NCI-H1930 (cell line): ENCODE measurements at places on chromosomes 5 and 9.

DNA sequence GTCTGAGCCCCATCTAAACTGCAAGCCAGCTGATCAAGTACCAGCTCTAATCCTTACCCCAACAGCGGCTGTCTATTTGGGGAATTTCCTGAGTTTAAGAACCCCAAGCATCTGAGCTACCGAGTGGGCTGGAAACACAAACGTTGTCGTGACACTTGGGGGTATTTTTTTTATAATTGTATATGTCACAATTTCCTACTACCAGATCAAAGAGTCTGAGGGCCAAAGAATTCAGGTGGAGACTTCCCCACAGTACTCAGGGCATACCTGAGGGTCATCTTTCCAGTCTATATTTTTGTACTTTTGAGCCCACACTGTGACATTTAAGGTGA, 42.8 kb downstream of the PTTG1 start:
- no peak for DNase-seq

DNA sequence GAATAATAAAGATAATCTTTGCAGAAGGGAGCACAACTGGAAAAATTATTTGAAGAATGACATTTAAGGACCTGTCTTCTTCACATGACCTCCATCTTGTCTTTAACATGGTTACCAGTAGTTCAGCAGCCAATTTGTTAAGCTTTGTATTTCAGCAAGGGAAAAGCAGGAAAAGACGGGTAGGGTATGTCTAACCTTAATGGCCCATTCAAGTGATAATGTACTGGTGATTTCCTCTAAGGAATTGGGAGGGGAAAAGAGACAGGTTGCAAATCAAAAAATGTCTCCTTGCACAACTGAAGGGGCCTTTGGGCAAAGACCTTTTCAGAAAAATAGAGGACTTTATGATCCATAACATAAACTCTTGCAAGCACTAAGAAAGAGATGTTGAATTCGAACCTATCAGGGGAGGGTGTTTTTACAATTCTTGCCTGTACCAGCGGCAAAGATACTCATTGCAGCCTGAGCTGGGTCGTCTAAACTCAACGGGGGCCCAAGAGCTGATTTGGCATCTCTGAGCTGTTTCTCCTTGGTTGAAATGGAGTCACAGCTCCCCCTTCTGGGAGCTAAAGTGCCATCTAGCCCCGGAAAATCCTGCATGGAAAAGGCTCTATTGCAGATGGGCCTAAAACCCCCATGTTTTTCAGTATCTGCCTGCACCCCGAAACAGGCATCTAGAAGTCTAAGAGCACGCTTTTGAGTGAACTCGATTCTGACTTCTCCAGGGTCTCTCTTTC, 3.8 kb downstream of the BRINP1 start:
- DNase-seq, result peak; percentile 42

- no peak for DNase-seq
These were observed 13.8 kb downstream of the WHRN start for GRCh38 chr9:114491430-114492003.

GRCh38 chr5:172335721-172336120, 52.2 kb upstream of the UBTD2 start:
- no peak for DNase-seq

DNA sequence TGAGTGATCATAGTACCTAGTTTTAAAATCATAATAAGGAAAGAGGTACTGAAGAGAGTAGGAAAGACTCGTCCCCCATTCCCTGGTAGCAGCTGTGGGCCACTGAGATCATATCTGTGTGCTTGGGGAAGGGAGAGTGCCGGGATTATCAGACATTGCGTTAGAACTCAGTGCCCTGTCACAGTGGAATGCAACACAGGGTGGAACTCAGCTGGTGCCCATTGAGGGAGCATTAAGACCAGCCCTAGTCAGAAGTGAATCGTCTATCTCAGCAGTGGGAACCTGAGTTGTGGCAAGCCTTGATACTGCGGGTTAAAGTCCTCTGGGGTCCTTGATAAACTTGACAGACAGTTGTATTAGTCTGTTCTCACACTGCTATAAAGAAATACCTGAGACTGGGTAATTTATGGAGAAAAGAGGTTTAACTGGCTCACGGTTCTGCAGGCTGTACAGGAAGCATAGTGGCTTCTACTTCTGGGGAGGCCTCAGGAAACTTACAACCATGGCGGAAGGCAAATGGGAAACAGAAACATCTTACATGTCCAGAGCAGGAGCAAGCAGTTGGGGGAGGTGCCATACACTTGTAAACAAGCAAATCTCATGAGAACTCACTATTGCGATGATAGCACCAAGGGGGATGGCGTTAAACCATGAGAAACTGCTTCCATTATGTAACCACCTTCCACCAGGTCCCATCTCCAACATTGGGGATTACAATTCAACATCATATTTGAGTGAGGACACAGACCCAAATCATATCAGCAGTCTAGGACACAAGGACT, 33.1 kb downstream of the NDUFAF2 start:
- no peak for DNase-seq

DNA sequence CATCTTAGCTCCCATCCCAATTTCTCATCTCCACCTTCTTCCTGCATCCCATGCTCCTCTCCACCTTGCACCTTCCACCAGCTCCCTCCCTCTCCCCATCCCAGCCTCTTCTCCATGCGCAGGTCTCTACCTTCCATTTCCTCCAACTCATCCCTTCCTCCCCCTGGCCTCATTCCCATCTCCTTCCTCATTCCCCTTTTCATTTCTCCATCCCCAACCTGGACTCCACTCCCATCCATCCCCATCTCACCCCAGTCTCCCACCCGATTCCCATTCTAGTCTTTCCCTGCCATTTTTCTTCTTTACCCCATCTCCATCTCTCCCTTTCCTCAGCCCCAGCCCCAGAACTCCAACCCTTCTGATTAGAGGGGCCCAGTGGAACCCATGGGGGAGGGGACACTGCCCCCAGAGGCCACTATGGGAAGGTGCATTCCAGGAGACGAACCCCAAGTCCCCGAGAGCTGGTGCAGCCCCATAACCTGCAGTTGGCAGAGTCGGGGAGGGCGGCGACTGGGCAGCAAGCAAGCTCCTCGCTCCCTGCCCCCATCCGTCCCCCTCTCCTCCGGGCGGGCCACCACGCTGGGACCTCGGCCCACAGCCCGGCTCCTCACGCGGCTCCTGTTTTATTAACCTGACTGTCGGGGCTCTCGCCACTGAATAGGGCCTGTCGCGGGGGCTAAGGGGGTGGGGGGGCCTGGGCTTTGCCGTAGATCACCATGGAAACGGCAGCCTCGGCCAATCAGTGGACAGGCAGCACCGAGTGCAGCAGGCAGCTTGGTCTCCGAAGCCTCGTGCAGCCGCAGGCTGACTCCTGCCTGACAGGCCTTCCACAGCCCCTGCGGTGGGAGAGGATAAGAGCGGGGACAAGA, 66.7 kb downstream of the PCDH1 start:
- peak; percentile 39 for DNase-seq

DNA sequence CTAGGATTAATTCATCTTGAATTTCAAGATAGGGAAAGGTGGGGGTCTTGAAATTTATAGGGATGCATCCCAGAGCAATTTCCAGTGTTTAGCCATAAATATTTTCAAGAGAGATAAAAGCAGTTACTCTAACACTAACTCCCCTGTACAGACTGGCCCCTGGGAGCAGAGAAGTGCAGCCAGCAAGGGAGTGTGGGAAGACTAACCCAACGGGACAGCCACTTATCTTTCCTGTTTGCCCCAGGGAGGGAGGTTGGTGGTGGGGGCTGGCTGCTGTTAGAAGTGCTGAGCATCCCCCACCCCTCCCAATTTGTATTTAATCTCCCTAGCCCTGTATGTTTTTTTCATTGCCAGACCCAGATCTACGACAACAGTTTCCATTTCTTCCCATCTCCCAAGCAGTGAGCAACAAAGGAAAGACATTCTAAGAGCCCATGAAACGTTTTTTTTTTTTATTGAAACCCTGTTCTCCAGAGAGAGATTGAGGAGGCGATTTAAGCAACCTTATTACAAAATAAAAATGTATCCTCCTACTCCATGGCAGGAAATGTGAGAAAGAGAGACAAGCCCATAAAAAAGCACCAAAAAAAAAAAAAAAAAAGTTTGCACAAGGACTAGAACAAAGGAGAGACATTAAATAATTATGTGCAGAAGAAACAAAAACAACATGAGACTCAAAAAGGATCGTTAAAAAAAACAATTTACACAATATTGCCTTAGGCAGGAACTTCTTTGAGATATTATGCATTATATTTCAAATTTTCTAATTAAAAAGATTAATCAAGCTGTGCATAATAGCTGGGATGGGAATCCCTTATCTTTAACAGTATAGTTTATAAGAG, 343.4 kb downstream of the ARHGEF28 start:
- no peak for DNase-seq

- no peak for DNase-seq
These were observed 93.6 kb downstream of the MCTP1 start for GRCh38 chr5:95191330-95191729.

DNA sequence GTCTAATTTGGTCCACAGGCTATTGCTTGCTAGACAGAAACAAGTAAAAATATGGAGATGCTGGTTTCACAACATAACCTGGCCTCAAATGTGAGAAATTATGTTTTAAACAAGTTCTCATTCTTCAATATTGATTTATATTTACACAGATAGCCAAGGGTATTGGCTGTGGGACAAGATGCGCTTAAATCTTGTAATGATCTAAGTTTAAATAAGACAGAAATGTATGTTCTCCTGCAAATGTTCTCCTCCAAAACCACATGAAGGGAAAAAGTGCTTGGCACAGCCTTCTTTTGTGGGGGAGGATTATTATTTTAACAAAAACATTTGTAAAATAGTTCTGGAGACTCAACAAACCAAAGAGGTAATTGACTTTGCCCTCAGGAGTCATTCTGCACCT, 356.0 kb downstream of the DMAC1 start:
- DNase-seq, result no peak

- no peak for DNase-seq
These were observed 35.6 kb downstream of the WWC1 start for GRCh38 chr5:168327019-168327421.

DNA sequence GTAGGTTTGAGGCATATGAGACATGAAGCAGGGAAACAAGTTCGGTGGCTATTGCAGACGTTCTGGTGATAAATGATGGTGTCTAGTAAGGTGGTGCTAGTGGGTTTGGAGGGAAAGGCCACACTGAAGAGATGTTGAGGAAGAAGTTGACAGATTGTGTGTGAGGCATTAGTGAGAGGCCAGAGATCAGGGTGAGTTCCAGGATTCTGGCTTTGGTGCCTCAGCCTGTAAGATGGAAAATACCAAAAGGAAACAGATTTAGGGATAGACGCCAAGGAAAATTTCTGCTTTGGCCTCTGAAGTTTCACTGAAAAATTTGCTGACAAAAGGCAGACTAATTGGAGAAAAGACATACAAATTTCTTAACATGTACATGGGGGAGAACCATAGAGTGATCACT, 6.4 kb upstream of the PAIP1 start:
- DNase-seq, result no peak

DNA sequence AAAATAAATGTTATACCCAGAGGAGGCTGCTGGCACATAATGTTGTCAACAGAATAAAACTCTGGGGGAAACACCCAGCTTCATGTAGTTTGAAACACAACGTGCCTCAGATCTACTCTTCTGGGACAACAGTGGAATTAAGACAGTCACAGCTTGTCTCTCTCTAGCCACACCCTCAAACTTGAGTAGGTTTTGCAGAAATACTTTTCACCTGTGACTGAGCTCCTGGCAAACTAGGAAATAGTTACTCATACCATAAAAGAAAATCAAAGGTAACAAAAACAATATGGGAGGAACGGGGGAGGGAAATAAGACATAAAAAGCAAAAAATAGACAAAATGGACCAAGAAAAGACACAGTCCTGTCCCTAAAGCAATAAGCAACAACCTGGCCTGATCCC, 14.4 kb downstream of the ELAVL2 start:
- no peak for DNase-seq

- DNase-seq, result no peak
These were observed 9.5 kb downstream of the SPACA9 start for GRCh38 chr9:132888151-132888550.

GRCh38 chr5:85814596-85814995, 803.1 kb upstream of the COX7C start:
- no peak for DNase-seq

GRCh38 chr5:157076558-157076957, 17.6 kb upstream of the HAVCR1 start:
- no peak for DNase-seq

DNA sequence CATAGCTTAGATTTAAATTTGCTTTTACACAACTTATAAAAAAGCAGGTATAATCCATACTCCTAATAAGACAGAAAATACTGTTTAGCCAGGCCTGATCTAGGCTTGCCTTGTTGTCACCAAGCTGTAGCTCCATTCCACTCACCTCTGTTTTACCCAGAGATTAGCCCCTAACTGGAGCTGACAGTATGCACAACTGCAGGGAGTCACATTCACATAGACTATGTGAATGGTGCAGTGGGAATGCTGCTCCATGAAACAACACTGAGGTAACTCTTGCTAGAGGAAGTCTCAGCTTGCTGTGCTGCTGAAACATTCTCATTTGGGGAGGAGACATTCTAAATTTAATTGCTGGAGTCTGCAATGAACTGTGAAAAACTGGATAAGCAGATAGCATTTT, 209.1 kb downstream of the TMEM232 start:
- no peak for DNase-seq

- no peak for DNase-seq
These were observed 97.4 kb downstream of the HINT1 start for GRCh38 chr5:131067636-131068035.

DNA sequence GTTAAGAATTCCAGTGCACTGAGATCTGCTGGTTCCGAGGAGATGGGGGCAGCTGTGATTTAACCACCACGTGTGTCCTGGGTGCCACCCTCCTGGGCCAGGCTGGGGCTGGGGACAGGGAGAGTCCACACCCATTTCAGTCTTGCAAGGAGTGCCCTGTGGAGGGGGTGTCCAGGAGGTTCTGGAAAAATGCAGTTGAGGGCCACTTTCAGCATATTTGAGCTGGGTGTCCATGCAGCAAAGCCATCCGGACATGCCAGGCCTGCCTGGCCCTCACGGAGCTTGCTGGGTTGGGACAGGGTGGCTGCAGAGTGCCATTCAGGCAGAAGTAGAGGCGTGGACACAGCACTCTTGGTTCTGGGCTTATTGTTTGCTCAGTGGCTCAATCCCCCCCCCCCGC, 68.1 kb downstream of the NEK6 start:
- DNase-seq, result no peak

GRCh38 chr9:130830231-130830760, 4.8 kb upstream of the ABL1 start:
- no peak for DNase-seq
